Panc1 (cell line): ENCODE measurements at places on chromosomes 4 and X. TPM values are rescaled to one million over a fixed set of nuclear protein-coding genes. Genes with fewer than 3 reads are reported as not detected.

DNA sequence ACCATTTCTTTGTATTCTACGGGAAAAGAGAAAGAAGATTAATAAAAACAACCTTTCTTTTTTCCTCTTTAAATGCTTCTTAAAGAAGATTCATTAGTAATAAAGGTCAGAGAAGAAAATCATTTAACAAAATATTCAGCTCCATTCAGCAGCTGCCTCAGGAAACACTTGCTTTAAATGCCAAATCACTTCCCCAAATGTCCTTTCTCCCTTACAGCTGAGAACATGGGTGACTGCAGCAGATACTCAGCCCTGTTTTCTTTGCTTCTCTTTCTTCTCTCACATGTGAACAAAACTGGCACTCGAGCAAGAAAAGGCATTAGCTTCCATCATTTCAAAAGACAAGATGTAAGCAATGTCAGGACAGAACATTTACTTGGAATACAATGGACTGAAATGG, 120.2 kb downstream of the INPP4B start:
- no peak for DNase-seq

DNA sequence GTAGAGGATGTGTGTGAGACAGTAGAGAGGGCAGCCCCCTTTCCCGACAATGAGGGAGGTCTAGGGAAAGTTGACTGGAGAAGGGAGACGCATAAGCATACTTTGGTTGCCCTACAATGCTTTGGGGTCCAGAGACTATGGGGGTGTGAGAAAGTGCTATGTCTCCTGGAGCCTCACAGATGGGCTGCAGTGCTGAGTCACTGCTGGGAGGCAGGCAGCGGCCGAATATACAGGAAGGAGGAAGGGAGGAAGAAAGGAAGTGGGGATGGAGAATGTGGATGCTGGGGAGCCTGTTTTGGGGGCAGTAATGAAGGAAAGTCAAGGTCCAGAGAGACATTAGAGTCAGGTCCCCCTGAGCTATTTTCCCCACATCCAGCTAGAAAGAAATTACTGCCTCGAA, 12.7 kb downstream of the DRP2 start:
- DNase-seq = no peak

F8A2 gene
- total RNA-seq = not detected

- DNase-seq = no peak
Observed at GRCh38 chr4:141721174-141721573, 84.8 kb downstream of the IL15 start.

TMPRSS11D gene
- not detected for total RNA-seq

SYP gene
- total RNA-seq = 12.4 TPM

DNA sequence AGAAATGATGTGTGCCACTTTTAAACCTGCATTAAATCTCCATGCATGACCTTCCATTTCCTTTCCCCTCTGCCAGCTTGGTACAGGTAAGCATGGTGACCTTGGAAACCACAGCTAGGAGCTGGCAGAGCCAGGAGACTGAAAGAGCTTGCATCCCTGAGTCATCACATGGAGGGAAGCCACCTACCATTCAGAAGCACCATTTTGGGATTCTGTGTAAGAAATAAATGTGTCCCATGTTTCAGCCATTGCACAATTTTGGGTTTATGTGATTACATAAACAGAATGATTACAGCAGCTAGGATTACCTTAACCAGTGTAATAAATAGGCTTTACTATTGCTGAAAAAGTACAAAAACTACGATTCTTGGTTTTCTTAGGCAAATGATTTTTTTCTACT, 17.3 kb upstream of the CCDC149 start:
- DNase-seq = no peak

GRCh38 chr4:181674315-181674875, 568.8 kb upstream of the TENM3 start:
- no peak for DNase-seq

PCDH7 gene
- total RNA-seq = 31.6 TPM

- no peak for DNase-seq
Observed at GRCh38 chr4:182429896-182430295, 186.7 kb downstream of the TENM3 start.
